ENCODE measurements at places on chromosomes 7 and 10.

DNA sequence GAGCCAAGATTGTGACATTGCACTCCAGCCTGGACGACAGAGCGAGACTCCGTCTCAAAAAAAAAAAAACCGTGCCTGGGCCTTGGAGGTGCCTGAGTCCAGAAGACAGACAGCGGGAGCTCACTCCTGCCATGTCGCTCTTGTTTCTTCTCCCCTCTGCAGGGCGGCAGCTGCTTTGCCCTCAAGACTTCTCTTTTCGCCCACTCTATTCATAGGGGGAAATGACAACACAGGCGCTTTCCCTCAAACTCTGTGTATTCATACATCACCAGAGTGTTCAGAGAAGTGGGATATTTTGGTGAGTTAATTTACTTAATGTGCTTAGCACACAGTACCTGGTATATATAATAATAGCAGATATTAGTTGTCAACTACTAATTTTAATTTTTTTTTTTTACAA, 44.5 kb downstream of the FOXK1 start:
- DNase-seq: no peak

- DNase-seq: no peak
These were observed 1.0 kb upstream of the CBLL1 start for GRCh38 chr7:107742678-107743566.

DNA sequence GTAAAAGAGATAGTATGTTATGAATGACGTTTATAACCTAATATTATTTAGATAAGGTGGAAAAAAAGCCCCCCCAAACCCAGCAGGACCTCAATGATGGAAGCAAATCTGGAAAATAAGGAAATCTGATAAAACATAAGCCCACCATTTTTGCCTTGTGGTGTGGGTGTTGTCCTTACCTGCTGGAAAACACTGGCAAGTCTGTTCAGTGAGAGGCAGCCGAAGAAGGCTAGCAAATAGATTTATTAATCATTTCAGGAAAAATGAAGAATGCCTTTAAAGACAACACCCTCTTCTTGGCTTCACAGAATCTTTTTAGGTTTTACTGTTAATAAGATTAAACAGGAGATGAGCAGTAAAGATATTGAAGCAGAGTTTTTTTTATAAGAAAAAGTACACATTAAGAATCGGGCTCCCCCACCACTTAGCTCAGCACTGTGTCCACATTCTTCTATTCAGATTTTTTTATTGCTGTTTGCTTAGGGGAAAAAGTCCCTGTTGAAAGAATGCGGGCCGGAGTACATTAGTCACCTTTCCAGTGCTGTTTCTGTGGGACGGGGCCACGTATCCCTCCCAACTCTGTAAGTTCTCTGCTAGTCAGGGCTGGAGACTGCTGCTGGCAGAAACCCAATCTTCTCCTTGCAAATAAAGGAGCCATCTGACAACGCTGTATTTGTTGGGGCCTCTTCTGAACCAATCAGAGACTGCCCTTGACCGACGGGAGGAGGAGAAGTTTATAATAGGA, 104.1 kb downstream of the EVX1 start:
- DNase-seq: no peak

- DNase-seq: no peak
These were observed 83.1 kb downstream of the ADCY1 start for GRCh38 chr7:45657136-45657889.

DNA sequence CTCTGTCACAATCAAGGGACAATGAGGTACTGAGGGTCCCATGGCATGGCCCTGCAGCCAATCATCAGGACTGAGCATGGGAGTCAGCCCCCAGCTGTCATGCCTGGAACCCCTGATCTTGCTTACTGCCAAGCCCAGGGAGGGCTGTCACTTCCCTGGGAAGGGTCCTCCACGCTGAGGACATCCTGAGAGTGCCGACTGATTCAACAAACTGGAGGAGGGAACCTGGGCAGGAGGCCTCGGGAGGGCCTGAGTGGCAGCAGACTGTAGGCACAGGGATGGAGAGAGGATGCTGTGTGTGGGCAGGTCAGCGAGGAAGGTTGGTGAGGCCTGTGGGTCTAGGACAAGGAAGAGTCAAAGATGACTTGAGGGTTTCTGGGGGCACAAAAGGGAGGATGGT, 154.3 kb downstream of the ZNF248 start:
- DNase-seq: no peak
